ENCODE measurements at places on chromosomes 5 and 9.
A peak's percentile ranks its signal among the peaks of the same experiment; 100 is the strongest.

- no peak for DNase-seq
Measured at GRCh38 chr9:73042155-73042554, 89.3 kb upstream of the ALDH1A1 start.

DNA sequence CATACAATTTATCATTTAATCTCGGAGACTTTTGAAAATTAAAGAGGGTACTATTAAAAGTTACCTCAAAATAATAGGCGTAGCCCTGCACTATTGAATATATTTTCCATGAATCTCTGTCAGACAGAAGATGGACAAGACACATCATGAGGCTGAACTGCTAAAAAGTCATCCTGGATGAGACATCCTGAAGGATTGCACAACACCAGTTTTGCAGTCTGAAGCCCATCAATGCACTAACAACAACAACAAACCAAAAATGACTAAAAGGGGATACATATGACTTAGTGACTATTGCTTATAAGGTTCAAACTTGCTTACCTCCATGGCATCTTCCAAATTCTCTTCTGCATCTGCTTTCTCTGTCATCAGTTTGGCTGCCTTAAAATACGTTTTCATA is 15.7 kb downstream of the LMBRD2 start:
- DNase-seq = no peak

GRCh38 chr9:32351845-32352244 is 32.6 kb upstream of the ACO1 start:
- DNase-seq = no peak

DNA sequence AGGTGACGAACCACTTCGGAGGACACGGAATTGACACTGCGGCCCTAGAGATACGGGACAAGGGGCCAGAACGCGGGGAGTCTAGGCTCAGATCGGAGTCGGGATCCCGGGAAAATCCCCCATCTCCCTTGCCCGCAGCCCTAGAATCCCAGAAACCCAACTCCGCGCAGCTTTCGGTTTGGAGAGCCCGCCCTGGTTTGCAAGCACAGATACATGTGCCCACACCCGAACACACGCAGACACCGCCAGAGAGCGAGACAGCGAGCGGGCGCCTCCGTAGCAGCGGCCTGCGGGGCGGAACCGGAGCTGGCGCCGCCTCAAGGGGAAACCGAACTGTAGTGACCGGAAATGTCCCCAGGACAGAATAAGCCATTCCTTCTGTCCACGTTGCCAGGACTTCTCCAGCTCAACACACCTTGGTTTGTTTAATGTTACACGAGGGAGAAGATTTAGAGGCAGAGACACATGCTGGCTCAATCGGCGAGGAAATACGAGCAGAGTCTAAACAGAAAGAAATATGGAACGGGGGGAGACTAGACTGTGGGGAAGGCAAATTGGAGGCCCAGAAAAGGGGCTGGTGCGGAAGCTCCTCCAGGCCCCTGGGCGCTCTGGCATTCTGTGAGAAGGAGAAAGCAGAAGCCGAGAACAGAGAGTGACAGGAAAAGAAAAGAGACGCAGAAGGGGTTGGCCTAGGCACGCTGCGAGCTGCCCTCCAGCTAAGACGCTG is 2.9 kb upstream of the PAX5 start:
- peak; percentile 39 for DNase-seq

- DNase-seq = no peak
Measured at GRCh38 chr9:108041551-108041950, 552.0 kb upstream of the KLF4 start.

DNA sequence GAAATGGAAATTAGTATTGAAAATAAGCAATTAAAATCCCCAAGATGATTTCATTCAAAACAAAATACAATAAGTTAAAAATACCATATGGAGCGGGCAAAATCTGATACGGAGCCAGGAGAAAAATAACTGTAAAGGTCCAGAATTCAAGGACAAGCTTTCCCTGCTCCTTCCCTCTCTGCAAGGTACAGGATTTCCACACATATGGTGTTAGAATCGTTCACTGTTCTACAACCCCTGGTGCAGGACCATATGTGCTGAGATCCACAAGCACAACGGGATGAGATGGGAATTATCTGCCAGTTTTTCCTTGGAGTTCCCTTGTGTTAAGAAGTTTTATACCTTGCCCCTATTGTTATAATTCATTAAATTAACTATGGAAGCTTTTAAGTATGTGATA is 94.7 kb upstream of the DMAC1 start:
- no peak for DNase-seq
